ENCODE measurements at places on chromosomes 5 and 9.

DNA sequence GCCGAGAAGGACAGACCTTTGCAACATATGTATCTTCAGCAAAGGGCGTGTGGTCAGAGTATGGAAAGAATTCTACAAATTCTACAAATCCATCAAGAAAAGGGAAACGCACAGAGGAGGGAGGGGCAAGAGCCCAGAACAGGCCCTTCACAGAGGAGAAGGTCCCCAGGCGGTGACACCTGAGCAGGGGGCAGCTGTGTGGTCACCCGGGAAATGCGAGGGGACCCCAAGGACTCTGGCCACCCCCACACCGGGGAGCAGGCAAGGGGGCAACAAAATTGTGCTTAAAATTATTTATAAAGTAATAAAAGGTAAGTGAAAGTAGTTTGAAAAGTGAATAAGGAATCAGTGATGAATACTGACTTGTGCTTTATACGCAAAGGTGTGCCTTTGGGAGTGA is 17.6 kb downstream of the NACC2 start:
- DNase-seq = no peak

DNA sequence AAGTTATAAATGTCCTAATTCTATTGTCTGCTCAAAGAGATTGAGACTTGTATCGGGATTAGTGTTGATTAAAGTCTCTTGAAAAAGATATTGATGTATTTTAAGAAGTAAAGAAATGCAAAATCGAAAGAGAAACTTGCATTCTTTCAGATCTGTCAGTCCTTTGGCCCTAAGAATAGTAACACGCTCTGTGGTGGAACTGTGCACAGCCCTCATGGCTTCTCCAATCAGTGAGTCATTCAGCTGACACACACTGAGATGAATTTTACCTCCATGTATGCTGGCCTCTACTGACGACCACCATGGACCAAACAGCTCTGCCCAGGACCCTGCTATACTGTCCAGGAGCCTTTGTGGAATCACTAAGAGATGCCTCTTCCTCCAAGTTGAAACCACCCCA is 232.4 kb downstream of the ESM1 start:
- no peak for DNase-seq

- no peak for DNase-seq
These were observed 98.9 kb downstream of the CEMIP2 start for GRCh38 chr9:71669284-71669995.

- no peak for DNase-seq
These were observed 52.0 kb downstream of the CFAP77 start for GRCh38 chr9:132461971-132462370.

DNA sequence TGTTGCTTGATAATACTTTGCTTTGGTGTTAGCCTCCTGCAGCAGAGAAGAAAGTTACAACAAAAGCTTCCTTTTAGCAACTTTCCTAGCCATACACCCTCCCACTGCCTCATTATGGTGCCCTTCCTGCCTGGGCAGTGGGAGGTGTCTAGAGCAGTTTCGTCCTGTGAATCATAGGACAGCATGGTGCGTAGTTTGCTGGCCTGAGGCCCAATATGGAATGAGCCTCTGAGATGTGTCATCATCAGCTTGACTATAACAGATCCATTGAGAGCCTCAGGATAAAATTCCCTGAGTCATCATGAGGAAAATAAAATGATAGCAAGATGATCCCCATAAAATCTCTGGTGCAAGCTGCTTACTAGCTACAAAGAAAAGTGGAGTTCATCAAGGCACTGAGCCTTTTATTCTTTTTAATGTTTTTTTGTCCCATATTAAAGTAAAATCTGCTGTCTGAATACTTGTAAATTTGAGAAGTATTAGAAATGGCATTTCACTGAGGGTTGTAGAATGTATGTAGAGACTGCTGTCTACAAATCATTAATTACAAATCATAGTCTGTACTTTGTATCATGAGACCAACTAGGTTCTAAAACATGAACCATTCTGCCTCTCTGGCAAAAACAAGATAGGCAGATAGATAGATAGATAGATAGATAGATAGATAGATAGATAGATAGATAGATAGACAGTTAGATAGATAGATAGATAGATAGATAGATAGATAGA is 303.0 kb upstream of the PDE4D start:
- DNase-seq = peak; percentile 50

DNA sequence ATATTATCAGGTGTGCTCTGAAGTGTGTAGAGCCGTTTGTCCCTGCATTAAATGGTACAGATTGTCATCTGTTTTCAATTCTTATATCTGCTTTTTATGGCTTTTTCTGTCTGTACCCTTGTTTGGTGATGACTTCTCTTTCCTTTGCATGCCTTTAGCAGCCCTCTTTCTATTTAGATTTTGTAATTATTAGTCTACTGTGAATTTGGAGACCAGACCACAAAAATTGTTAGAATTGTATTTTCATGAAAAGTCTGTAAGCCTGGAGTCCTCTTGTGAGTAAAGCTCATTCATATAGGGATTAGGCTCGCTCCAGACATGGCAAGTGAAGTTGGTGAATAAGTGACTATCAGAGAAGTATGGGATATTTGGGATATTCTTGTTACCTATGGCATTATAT is 41.7 kb downstream of the NFX1 start:
- DNase-seq = no peak

- DNase-seq = no peak
These were observed 120.2 kb downstream of the ICE1 start for GRCh38 chr5:5542654-5543053.

DNA sequence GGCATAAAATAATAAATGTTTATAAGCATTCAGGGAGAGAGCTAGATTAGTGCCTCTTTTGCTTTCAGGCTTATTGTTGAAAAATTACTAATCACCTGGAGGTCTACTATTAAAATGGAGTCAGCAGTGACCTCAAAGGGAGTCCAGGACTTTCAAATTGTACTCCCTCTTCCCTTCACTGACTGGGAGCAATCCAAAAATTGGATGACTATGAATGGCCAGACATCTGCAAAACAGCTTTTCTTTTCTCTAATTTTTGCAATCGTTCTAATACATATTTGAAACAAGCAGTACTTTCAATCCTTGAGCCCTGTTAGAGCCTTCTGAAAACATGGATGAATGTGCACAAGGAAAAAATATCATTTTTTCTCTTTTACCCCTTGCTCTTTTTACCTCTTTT is 461.8 kb downstream of the TMEM232 start:
- no peak for DNase-seq

- no peak for DNase-seq
These were observed 290.8 kb downstream of the MED10 start for GRCh38 chr5:6087576-6087975.

- DNase-seq = no peak
These were observed 57.8 kb downstream of the NRG2 start for GRCh38 chr5:139985290-139985689.

DNA sequence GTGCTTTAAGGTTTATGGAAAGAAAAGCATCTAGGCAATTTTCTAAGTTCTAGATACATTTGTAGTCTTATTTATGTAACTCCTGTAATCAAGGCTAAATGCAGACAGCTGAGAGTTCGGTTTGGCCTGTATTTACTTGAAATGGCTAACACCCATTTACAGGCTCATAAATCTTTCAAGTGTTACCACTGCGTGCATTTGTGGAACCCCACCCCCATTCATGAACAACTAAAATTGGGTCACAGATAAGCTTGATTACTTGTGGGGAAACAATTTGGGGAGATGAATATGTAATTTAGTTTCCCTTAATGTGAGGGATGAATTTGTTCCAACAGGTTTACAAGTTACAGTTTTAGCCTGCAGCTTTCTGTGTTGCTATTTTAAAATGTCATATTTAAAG is 360.6 kb downstream of the ARRDC3 start:
- no peak for DNase-seq

DNA sequence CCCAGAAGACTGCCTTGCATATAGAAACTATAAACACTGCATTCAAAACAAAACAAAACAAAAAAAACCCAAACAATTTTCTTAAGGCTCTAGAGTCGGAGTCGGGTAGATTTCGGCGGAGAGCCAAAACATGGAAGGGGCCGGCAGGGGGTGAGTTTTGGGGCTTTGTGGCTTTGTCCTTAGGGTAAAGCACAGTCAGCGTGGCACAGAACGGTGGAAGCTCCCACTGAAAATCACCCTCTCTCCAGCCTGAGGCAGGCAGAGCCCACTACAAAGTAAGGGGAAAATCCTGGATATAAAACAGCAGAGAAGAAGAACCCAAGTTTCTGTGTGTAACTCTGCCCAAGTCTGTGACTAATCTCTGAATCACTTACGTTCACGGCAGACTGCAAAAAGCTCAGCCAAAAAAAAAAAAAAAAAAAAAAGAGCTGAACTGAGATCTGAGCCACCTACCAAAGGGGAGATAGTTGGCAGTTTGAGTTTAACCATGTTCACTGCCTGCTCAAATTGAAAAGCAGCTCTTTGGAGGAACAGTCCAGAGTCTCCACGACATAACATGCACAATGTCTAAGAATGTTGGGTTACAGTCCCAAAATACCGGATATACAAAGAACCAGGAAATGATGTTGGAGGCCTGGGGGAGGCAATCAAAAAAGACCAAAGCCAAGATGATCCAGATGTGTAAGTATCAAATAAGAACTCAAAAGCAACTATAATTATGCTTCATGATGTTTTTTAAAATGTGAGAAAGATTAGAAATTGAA is 26.6 kb upstream of the OR2K2 start:
- DNase-seq = no peak

- DNase-seq = no peak
These were observed 261.0 kb downstream of the SEMA5A start for GRCh38 chr5:9284781-9285307.

DNA sequence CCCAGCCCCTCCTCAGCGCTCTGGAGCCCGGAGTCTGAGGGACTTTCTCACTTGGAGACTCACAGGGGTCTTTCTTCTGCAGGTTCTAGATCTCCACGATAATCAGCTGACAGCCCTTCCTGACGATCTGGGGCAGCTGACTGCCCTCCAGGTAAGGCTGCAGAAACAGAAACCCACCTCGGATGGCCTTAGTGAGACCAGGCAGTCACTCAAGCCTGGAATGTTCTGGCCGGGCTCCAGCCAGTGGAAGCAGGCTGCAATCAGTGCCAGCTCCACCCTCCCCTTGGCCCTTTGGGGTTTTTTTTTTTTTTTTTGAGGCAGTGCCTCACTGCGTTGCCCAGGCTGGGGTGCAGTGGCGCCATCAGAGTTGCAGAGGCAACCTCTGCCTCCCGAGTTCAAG is 7.6 kb downstream of the LRSAM1 start:
- DNase-seq = no peak

DNA sequence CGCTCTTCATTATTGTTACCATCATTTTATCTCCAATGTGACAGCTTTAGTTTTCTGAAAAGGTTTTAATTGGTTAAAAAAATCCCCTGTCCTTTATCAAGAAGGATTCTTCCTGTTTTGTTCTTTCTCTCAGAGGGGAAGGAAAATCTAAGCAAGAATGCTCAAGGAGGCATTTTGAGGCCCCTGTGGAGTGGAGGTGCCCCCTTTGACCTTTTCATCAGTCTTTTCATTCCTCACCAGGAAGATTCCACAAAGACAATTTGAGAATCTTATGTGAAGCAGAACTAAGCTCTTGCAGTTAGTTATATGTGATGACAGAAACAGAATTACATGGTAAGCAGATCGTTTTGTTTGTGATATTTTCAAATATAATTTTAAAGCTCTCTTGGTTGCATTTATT is 489.6 kb downstream of the MAN2A1 start:
- DNase-seq = no peak

DNA sequence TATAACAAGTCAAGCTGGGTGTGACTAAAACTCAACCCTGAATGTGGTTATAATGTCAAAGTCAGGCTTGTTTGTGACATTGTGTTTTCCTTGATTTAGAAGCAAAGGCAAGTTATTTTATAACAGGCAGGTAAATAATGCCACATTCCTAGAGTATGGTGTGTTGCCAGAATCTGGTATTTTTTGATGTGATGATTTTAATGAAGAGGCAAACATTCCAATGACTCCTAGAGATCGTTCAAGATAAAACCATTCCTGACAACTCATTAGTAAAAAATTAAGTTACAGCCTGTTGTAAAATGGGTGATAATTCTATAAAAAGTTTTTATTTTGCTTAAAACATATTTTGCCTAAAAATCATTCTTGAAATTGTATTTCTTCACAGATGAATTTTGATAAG is 60.0 kb downstream of the RAB14 start:
- DNase-seq = no peak

- DNase-seq = no peak
These were observed 120.1 kb upstream of the MYO10 start for GRCh38 chr5:17056141-17056631.

GRCh38 chr5:143168171-143168741 is 235.2 kb downstream of the NR3C1 start:
- DNase-seq = no peak

GRCh38 chr5:144236499-144236898 is 65.8 kb downstream of the KCTD16 start:
- DNase-seq = no peak

- DNase-seq = no peak
These were observed 173.5 kb downstream of the TRIM32 start for GRCh38 chr9:116860509-116861120.

- DNase-seq = no peak
These were observed 115.2 kb upstream of the CXCL14 start for GRCh38 chr5:135694012-135694411.

GRCh38 chr5:143448518-143448917 is 45.0 kb upstream of the NR3C1 start:
- no peak for DNase-seq

DNA sequence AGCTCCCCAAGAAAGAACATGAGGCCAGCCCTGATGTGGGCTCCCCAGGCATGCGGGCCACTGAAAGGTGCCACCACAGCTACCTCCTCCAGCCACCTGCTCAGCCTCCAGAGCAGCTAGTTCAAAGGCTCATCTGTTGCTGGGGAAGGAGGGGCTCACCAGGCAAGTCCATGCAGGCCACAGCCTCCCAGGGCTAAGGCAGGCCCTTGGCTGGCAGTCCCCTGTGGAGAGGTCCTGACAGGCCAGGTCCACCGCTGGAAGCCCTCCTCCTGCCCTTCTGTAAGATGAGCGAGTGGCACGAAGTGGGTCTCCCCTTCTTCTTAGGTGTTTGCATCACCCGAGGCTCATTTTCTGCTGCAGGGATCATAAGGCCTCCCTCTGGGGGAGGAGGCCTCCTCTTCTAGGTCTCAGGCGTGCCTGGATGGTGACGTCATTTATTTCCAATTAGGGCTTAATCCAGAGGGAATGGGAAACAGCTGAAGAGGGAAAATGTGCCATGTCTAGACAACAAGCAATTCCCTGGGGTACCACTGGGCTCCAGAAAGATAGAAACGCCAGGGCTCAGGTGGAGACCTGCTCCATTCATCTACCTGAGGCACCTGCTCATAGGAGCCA is 91.6 kb downstream of the CFAP90 start:
- DNase-seq = no peak

GRCh38 chr9:136808806-136809158 is 1.0 kb downstream of the RABL6 start:
- no peak for DNase-seq

DNA sequence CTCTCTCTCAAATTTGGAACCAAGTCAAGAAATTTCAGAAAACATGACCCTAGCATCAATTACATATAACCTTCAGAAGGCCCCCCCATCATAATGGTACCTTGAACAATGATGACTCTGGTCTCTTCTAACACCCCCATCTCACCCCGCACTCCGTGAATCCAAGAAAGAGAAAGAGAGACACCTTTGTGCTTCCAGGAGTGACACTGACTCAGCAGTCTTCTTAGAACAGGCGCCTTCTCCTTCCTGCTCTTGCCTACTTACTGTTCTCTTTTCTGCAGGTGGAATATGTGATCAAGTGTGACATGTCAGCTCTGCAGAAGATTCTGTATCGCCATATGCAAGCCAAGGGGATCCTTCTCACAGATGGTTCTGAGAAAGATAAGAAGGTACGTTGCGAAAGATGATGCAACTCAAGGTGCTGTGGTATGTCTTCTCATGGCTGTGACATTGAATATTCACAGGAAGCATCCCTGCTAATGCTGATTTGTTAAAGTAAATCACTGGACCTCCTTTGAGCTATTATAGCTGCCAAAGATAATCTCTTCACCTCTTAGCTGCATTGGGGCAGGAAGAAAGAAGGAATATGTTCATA is 81.3 kb downstream of the SMARCA2 start:
- DNase-seq = no peak

Data from GOT3 (cell line).